DMS 273 treated with DMSO at 0.1 percent for 48 hours (cell line): ENCODE measurements at places on chromosomes 7 and 10.

DNA sequence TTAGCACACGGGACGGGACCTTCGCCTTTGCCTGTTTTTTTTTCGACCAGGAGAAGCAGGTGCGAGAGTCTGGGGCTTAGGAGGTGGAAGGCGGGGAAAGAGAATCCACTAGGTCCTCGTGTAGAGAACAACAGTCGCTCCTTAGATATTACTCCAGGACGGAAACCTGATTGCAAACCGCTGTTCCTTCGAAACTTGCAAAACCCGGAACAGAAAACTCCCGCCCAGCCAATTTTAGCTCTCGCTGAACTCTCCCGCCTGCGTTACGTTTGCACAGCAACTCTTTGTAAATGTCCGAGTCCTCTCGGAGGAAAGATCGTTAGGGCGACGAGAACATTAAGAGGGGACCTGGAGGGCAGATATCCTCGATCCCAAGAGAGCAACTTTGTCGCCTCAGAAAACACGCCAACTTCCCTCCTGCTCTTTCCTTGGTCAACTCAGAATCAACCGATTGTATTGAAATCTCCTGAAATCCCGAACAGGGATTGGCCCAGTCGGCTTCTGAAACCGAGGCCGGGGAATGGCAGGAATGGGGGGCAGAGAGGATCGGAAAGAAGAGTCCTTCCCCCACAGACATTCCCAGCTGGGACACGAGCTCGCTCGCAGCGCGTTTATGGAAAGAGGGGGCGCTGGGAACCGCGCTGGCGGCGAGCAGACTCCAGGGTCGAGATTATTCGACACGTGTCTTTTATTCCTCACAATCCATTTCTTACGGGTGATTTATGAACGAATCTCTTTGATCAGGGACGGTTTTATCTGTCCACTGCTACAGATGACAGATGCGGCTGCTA is 9.9 kb downstream of the TWIST1 start:
- no peak for DNase-seq

DNA sequence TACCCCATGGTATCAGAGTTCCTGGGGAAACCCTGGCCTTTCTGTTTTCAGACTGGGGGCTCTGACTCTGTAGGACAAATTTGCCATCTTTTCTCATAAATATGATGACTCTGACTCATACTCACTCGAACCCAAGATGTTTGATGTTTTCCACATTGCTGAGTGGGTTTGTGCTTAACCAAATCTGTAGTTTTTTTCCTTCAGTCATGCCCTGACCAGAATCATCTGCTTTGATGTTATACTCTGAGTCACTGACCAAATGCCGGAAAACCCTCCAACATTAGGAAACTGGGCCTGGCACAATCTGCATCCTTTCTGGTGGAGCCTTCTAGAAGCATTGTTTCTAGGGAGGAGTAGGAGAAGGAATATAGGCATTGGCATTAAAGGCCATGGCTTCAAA is 118.7 kb downstream of the C10orf105 start:
- DNase-seq, result no peak

DNA sequence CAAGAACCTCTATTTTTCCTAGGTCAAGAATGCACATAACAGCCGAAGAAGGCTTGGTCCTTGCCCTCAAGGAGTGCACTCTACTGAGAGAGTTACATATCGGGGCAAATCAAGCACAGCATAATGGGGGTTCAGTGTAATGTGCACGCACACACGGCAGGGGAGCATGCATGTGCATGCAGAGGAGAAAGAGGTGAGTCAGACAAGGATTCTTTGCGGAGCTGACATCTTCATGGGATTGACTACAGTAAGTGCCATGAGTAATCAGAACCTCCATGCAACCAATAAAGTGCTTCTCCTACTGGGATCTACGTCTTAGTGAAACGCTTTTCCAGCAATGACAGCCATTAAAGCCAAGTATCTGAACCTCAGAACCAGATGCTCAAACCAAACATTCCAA is 123.6 kb downstream of the RNF216 start:
- DNase-seq, result no peak

DNA sequence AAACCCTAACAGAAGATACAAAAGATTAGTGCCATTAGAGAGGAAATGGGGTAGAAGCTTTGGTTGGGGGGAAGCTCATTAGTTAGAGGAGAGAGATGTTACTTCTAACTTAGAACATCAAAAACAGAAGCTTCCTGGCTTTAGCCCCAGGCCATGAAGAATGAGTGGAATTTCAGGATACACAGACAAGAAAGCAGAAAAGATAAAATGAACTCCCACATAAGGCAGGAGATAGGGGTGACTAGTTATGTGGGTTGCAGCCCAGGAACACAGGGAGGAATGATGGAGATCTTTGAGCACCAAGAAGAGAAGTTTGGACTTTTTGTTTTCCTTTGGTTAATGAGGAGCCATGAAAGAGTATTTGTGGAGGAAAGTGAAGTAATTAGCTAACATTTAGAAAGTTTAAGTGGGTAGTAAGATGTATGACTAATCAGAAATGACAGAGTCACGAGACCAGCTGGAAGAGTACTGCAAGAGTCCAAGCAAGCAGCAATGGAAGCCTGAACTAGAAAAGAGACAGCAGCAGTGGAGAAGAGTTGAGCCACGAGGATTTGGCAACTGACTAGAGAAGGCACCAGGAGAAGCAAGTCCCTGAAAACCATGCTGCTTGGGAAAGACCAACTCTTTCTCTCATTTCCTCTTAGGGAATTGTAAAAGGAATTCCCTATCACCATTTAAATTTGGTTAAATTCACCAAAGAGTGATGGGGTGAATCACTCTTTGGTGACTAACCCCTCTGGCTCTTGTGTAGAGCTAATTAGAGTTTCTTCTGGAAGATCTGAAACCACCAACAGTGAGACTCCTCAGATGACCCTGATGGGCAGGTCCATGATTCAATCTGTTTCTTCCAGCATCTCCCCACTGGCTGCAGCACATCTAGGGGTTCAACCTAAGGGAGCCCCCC is 131.9 kb downstream of the KCNMA1 start:
- no peak for DNase-seq

DNA sequence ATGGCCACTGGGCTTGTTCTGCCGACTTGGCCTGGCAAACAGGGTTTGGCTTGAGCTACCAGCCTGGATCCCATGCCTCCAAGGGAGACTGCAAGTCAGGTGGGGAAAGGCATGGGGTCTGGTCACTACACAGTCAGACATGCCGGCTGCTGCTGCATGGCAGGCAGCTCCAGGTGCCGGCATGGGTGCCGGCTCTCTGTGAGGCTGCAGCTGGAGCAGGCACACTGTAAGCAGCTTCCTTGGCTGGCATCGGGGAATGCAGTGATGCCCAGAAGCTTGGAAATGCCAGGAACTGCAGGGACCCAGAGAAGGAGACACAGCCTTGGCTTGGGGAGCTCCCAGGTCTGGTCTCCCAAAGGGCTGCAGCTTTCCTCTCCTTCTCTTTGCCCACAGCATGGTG is 305.5 kb upstream of the NRG3 start:
- DNase-seq, result no peak

DNA sequence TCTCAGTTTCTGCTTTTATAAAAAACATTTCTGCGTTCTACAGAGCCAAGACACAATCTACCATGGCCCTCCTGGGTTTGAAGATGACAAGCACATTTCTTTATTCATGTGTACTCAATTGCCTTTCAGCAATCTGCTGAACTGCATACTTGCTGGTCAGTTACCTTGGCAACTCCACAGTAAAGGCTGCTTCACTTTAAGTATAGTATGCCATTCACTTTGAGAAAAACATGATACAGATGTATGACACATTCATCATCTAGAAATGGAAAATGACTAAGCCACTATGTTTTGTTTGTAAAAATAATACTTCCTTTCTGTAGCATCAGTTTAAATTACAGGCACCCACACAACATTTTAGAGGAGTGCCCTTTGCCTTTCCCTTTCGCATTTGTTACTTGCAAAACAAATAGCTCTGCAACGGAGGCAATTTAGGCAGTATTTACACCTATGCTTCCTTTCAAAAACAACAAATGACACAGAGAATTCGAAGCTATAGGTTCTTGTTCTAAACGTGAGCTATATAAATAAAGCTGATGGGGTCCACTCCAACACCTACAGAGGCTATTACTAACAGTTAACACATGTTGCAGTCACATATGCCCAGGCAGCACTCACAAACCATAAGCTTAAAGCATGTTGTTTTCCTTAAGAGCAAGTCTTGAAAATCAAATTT is 23.5 kb downstream of the SGCE start:
- no peak for DNase-seq

DNA sequence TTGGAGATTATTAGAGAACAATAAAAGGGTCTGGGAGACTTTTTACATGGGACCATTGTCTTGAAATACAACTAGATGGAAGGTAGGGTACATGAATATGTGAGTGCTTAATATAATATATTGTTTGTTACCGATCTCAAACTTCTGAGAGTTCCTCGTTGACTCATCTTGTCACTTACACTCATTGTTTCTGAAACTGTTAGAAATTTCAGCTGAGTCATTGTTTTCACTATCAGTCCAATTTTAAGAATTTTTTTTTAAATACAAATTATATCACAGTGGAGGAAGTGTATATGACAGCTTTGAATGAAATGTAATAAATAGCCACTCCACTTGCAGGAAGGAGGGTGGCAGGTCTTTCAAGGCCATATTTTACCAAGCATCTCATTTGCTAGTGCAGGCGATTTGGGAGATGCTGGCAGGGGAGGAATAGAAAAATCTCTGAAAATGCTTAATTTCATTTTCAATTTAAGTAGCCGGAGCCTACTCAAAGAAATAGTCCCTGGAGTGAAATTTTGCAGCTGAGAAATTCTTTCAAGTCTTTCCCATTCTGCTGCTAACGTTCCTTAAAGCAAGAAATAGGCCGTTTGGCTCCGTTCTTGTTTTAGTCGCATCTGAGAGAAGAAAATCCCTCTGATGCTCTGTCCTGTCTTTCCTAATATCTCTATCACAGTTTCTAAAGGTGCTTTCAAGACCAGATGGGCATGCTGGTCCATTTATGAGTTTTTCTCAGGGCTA is 1404.2 kb upstream of the CELF2 start:
- no peak for DNase-seq

- DNase-seq, result no peak
These were observed 11.6 kb downstream of the ALDH18A1 start for GRCh38 chr10:95644901-95645300.

DNA sequence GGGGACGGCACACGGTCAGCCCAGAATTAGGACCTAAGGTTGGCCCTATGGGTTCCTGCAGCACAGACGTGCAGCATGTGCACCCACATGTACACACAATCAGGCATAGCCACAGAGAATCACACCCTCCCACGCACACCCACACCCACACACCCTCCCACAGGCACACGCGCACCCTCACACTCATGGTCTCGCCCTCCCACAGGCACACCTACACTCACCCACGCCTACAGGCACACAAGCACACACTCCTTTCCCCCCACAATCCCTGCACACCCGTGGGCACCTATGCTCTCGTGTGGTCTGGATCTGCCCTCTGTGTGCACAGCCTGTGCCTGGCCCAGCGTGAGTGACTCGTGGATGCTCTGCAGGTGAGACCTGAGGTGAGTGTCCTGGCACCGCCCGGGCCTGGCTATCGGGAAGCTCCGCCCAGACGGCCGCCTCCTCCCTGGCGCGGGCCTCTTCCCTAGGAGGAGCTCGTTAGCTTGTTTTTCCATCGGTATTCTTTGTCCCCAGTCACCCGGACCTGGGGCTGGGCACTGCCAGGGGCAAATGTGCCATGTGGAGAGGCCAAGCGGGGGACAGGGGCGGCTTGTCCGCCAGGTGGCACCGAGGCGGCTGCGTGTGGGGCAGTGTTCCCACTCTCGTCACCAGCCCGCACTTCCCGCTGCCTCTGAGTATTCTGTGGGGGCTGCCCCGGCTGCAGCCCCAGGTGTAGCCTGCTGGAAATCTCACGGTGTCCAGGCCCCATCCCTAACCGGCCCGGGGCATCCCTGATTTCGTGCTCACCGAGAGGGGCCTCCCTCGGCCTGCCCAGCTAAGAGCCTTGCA is 110.2 kb upstream of the FAM20C start:
- no peak for DNase-seq

DNA sequence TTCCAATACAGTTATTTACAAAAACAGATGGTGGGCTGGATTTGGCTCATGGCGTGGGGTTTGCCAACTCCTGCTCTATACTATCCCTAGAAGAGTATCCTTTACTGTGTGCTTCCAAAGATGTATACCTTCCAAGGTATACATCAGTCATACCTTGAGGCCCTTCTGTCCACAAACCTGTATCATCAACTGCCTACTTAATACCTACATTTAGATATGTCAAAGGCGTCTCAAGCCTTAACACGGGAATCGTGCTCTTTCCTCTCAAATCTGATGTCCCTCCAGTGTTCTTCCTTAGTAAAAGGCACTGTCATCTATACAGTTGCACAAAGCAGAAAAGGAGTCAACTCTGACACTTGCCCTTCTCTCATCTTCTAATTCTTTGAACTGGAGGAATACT is 36.9 kb downstream of the NAMPT start:
- no peak for DNase-seq

DNA sequence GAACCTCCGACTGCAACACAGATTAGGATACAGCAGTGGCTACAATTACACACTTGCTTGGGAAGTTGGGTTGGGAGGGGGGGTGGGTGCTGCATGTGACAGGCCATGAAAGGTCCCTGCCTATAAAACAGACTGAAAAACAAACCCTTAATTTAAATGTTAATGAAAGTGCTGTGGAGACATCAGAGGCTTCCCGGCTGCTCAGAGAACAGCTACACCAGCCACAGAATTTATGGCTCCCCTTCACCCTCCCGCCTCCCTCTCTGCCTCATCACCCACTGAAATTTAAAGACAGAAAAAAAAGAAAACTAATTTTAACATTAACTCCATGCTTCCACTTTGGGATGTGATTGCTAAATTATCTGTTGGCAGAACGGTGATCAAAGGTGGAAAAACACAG is 34.7 kb downstream of the FBXW4 start:
- no peak for DNase-seq

DNA sequence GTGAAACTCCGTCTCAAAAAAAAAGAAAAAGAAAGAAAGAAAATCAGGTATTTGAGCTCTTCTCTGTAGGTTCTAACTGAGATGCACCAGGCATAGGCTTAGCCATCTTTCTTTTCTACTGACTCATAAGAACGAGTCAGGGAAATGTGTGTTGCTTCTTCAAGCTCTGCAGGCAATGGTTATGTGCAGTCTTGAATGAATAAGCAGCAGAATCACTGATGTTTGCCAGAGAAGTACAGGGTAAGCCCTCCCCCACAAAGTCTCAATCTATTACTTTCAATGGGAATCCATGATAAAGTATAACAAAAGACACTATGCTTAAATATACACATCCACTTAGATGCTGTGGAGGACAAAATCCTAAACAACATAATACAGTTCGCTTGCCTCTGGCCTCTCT is 239.2 kb downstream of the PARD3 start:
- DNase-seq, result no peak

- DNase-seq, result no peak
These were observed 91.6 kb downstream of the RNF32 start for GRCh38 chr7:156732091-156732625.

- no peak for DNase-seq
These were observed 21.6 kb upstream of the FAM180A start for GRCh38 chr7:135770139-135770710.

GRCh38 chr10:43308986-43309385 is 42.1 kb upstream of the RASGEF1A start:
- DNase-seq, result no peak
